GM10248 (cell line): ENCODE measurements at places on chromosomes 6 and 20.

DNA sequence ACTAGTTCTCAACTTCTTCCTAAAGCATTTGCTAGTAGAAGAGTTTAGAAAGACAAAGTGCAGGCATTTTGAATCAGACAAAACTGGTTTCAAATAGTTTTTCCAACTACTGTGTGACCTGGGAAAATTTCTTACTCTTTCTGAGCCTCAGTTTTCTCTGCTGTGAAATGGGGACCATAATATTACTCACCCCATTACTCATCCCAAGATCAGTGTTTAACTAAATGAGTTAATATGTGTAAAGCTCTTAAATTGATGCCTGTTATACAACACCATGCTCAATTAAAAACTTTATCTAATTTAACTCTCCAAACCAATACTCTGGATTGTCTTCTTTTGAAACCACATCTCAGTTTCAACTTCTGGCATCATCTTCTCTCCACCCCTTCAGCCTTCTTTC lies 87.4 kb downstream of the DNAH8 start:
- no peak for DNase-seq

DNA sequence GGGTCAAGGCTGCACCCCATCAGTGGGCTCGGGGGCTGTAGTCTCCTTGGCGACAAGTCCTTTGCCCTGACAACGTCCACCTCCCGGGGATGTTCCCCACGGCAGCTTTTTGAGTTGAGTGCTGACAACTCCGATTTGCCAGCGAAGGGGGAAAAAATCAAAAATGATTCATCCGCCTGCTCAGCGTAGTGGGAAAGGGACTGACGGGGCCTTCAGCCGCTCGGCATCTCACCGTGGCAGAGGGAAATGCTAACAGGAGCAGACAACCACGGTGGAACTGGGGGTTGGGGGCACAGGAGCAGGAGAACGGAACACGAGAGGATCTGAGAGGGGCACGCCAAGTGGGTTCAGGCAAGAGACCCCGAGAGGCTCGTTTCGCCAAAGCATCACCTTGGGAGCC lies 173.7 kb downstream of the TFAP2C start:
- DNase-seq = no peak

DNA sequence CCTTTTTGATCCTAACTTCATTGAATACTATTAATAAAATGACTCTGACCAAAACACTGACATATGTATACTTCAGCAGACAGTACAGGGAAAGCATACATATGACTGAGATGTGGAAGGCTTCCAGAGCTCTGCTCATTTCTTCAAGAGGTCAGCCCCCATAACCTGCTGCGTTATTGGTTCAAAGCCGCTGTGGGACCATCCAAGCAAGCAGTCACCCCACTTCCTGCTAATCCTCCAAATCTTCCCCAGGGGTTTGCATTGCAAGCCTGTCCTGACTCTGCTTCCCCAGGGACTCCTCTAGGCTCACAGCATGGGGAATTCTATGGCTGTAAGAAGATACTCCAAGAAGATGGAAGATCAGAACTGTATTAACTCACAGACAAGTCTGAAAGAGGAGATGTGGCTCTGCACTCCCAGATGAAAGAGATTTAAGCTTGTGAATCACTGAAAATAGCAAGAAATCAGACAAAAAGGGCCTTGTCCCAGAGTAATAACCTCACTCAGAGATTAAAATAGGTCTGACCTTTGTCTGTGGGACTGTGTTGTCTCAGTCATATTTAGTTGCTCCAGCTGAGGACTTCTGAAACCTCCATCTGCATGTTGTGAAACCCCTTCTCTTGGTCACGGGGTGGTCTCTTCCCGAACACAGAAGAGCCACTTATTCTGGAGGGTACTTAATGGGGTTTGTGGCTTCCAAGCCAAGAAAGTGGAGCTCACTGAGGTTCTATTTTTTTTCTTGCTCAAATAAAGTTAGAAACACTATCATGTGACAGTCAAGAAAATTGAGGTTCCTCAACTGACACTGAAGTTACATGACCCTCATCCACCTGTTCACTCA lies 101.5 kb upstream of the MARCKS start:
- DNase-seq = peak; percentile 54

GRCh38 chr6:44431118-44431725 lies 43.7 kb downstream of the CDC5L start:
- peak; percentile 42 for DNase-seq

DNA sequence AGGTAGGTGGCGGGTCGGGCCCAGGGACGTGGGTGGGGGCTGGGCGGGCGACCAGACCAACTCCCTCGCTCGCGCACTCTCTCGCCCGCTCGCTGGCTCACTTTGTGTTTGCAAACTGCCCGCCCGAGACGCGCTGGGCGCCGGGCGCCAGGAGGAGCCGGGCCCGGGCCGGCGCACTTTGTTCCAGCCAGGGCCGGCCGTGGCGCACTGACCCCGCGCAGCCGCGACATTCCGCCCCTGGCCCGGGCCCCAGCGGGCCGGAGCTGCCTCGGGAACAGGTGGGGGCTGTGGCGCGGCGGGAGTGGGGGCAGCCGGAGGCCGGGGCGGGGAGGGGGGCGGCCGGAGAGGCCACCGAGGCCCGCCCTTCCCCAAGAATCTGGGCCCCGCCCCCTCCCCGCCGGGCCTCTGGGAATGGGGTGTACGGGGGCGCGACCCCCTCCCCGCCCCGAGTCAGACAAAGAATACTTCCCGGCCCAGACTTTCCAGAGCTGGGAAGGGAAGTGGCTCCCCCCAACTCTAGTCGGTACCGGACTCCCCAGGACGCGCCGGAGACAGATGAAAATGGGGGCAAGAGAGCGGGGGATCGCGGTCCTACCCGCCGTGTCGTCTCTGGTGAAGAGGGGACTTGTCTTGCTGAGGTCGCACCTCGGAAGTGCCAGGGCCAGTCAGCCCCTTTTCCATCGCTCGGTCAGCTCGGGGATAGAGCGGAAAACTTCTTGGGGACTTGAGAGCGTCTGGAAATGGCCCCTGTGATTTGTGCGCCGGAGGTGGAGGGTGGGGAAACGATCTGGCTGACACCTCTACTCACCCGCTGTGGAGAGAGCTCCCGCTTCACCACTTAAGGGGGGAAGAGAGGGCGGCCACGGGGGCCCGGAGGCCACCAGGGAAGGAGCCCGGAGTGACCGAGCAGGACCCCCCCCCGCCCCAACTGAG lies 951 bp downstream of the FOXP4 start:
- DNase-seq = peak; percentile 48

- no peak for DNase-seq
Observed at GRCh38 chr20:5160882-5161281, 34.1 kb downstream of the CDS2 start.

GRCh38 chr6:118770112-118770788 lies 118.9 kb upstream of the CEP85L start:
- no peak for DNase-seq

DNA sequence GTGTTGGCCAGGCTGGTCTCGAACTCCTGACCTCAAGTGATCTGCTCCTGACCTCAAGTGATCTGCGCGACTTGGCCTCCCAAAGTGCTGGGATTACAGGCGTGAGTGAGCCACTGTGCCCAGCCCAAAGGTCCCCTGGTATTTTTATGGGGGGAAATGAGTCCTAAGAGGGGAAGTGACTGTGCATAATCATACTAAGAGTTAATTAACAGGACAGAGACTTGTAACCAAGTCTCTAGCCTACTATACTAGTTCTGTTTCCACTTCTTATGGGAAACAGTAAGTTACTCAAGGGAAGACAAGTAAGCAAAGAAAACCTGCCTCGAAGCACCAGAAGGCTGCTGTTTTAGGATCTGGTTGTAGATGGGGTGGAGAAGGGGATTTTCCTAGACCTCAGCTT lies 27.9 kb downstream of the TCF15 start:
- DNase-seq = no peak

DNA sequence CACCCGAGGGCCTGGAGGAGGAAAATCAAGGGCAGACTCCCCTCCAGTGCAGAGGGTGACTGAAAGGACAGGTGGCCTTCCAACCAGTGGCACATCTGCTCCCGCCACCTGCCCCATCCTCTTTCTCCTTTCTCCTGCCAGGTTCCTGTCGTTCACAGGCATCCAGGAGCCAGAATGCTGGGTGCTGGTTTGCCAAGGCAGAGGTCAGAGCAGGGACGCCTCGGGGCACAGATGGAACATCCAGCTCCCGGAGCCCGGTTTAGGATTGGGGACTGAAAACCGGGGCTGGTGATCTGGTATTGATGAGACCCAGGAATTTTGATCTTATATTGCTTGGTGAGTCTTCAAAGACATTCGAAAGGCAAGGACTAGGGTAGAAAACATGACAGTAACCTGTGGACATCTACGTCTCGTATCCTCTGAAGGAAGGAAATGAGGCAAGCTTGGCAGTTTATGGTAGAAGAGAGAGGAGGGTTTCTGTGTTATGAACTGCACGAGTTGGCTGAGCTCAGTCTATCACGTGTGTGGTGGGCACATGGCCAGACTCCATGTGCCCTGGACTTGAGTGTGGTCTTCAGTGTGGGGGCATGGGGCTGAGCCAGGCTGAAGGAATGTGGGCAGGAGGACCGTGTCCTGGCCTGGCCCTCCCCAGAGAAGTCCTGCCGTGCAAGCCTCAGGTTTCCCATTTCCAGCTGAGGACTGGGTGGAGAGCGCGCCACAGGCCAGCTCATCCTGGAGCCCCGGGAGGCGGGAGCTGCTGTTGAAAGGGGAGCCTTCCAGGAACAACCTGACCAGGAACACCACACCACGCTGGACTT lies 74.2 kb downstream of the IRF4 start:
- DNase-seq = no peak

- DNase-seq = no peak
Observed at GRCh38 chr20:20815711-20816455, 103.4 kb upstream of the RALGAPA2 start.

DNA sequence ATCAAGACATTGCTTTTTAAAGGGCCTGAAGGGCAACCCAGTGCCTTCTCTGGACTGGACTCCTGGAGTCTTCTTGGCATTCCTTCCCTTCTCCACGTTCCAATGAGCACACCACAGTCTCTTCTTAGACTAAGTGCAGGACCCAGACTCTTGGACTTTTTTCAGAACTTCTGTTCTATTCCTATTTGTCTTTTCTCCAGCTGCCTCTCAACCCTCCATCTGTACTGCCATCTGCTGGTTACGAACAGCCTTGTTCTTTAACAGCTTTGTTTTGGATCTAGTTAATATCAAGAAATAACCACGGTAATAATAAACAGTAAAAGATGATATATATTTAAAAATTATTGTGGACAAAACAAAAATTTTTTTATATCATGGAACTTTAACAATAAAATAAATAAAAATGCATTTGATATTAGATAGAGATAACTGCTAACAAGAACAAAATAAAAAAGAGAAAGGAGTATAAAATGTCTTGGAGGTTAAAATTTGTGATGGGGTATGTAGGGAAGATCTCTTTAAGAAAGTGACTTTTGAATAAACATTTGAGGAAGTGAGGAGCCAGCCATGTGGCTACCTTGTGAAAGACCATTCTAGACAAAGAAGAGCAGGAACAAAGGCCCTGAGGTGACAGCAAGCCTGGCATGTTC lies 105.1 kb upstream of the HCRTR2 start:
- no peak for DNase-seq

GRCh38 chr6:106160189-106160588 lies 74.1 kb downstream of the PRDM1 start:
- no peak for DNase-seq

DNA sequence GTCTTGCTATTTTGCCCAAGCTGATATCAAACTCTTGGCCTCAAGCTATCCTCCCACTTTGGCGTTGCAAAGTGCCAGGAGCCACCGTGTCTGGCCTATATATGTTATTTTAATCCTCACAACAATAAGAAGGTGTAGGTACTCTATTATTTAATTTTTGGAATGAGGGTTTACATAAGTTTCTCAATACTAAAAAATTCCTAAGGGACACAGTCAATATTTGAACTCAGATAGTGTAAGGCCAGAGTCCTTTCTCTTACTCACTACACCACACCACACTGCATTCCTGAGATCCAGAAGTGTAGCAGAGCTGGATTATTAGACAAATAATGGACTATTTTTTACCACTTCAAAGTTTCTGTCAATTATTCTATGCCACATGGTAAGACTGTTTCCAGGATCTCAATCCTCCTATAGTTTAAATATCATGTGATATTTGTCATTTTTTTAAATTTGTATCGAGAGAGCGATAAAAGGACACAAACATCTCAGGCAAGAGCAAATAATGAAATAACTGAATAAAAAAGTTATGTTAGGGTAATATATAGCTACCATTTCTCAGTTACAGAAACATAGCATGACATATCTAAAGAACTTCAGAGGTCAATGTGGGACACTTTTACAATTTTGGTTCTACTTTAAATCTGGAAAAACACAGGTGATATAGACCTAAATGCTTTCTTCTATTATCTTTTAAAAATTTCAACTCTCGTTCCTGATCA lies 162.2 kb upstream of the THEMIS start:
- DNase-seq = no peak

DNA sequence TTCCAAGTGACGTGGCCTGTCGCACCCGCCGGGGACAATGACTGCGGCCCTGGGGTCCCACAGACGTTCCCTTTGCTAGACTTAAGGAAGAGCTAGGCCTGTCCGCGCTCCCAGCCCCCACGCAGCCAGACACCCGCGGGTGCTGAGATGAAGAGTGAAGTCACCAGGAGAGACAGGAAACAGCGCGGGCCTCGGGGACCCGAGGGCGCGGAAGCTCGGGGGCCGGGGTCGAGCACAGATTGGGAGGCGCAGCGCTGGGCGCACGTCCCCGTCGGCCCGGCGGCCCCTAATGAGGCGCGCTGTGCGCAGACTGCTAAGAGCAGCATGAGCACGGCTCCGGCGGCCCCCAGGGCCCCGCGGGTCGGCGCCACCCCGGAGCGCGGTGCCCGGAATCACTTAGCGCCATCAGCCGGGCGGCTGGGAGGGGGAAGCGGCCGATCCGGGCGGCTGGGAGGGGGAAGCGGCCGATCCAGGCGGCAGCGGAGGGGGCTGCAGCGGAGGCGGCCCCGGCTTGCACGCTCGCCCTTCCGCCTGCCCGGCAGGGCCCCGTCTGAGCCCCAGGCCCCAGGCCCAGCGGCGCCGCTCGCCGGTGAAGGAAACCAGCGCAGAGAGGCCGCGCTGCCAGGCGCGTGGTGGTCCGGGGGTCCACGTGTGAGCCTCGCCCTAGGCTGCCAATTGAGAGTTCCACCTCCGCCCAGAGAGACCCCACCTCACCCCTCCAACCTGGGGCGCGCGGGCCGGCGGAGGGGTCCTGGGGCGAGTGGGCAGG lies 8.3 kb upstream of the AVP start:
- DNase-seq = no peak

GRCh38 chr20:1815502-1816085 lies 79.6 kb upstream of the SIRPA start:
- no peak for DNase-seq

GRCh38 chr6:126701676-126702560 lies 362.0 kb downstream of the CENPW start:
- no peak for DNase-seq
